IMR-90 (cell line): ENCODE measurements at places on chromosomes 11 and 22. TPM values are rescaled to one million over a fixed set of nuclear protein-coding genes. Genes with fewer than 3 reads are reported as not detected.
A peak's percentile ranks its signal among the peaks of the same experiment; 100 is the strongest.

DNA sequence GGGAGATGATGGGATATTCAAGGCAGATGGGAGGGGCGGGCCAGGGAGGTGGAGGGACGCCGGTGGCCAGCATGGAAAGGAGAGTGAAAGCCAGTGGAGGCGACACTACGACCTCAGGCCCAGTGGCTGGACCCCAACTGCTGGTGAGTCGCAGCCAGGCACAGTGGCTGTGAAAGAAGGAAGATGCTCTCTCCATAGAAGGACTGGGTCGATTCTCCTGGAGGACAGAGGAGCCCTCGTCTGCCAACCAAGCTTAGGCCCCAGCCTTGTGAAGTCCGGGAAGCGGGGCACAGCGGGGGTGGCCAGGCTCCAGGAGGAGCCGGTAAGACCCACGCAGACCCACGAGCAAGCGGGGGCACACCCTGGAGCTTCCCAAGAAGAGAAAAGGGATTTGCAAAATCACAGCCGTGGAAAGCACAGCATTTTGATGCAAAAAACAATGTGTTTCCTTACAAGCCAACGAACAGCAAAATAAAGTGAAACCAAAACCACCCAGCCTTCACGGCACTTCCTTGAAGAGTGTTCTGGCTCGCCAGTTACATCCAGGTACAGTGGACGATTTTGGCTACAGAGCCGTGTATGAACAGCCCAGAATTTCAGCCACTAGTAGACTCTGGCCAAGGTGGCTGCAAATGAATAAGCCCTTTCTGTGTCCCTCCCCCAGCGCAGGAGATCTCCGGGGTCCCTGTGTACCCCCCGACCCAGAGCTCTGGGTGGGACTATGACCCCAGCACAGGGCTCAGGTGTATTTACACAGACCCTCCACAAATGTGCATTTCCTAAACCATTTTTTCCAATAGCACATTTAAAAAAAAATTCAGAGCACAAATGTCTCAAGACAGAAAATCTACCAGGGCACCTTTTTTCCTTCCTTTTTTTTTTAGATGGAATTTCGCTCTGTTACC, 96.9 kb downstream of the TRMU start:
- H3K27ac ChIP-seq: no peak overlapping the region
- DNase-seq: no peak
- no peaks in the 10 kb centered on the region for H3K4me1 ChIP-seq
- peaks cover 23% of the 10 kb centered on the region for H3K27me3 ChIP-seq
- H3K4me3 ChIP-seq: no peak overlapping the region
- H3K36me3 ChIP-seq: no peaks in the 10 kb centered on the region

GRCh38 chr11:111729831-111730311, 36.3 kb downstream of the PPP2R1B start:
- H3K27me3 ChIP-seq: no peaks in the 10 kb centered on the region
- DNase-seq: no peak
- H3K27ac ChIP-seq: no peak overlapping the region; the same call in 1 of the 2 replicates
- peaks cover 22% of the 10 kb centered on the region for H3K36me3 ChIP-seq

- DNase-seq: no peak
- H3K27me3 ChIP-seq: no peaks in the 10 kb centered on the region
- peaks cover 10% of the 10 kb centered on the region; the same call in 1 of the 2 replicates for H3K36me3 ChIP-seq
- peaks cover 35% of the 10 kb centered on the region for H3K4me1 ChIP-seq
- H3K4me3 ChIP-seq: no peak overlapping the region
- H3K27ac ChIP-seq: peak overlapping the region; percentile 48
Observed at GRCh38 chr11:67270256-67271204, 4.3 kb downstream of the GRK2 start.

GRCh38 chr11:116422956-116423600, 349.7 kb downstream of the BUD13 start:
- no peak for DNase-seq
- no peaks in the 10 kb centered on the region for H3K4me1 ChIP-seq
- no peaks in the 10 kb centered on the region for H3K36me3 ChIP-seq
- H3K27ac ChIP-seq: no peak overlapping the region
- H3K27me3 ChIP-seq: no peaks in the 10 kb centered on the region

GRCh38 chr22:22397292-22397870, 111.2 kb downstream of the ZNF280B start:
- no peak overlapping the region for H3K4me3 ChIP-seq
- H3K4me1 ChIP-seq: peaks cover 3% of the 10 kb centered on the region; the same call in 1 of the 2 replicates
- H3K27me3 ChIP-seq: peaks cover 12% of the 10 kb centered on the region
- no peak overlapping the region for H3K27ac ChIP-seq
- DNase-seq: no peak
- H3K36me3 ChIP-seq: no peaks in the 10 kb centered on the region

GRCh38 chr11:92384358-92384757, 159.7 kb downstream of the FAT3 start:
- H3K4me3 ChIP-seq: no peak overlapping the region
- no peaks in the 10 kb centered on the region for H3K27me3 ChIP-seq

DNA sequence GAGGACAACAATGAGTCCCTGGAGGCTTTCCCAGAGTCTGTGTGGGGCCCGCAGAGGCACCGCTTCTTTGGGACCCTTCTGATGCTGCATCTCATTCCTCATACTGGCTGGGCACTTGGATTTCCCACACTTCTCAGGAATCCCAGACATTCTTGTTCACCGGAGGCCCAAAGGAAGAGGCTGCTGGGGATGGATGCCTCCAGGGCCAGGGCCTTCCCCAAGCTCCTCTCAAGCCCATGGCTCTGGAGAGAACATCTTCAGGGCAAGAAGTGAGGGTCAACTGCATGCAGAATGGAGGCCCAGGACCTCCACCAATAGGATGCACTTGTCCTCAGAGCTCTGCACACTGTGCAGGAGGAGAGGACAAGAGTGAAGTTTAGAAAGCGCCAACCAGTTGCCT, 34.6 kb downstream of the DKK3 start:
- H3K4me3 ChIP-seq: no peak overlapping the region
- peak; percentile 16 for DNase-seq
- no peaks in the 10 kb centered on the region for H3K27me3 ChIP-seq
- H3K4me1 ChIP-seq: peaks cover 47% of the 10 kb centered on the region
- peaks cover 13% of the 10 kb centered on the region for H3K36me3 ChIP-seq
- H3K27ac ChIP-seq: peak overlapping the region; percentile 21; the same call in 1 of the 2 replicates

DNA sequence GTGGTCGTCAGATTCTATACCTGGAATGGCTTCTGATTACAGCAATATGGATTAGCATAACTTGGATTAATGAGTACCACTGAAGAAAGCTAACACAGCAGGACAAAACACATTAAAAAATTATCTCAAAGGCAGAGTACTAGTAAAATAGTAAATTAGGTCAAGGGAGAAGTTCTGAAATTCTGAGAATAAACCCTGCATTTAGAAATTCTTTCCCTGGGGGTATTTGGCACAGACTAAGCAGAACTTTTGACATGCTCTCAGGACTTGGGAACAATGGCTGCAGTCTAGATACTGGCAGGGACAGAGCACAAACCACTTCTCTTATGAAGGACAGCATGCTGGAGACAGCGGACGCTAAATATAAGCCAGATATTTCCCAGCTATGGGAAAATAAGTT, 85.6 kb upstream of the GRIA4 start:
- no peaks in the 10 kb centered on the region for H3K4me1 ChIP-seq
- no peak overlapping the region for H3K4me3 ChIP-seq
- DNase-seq: no peak
- no peaks in the 10 kb centered on the region for H3K27me3 ChIP-seq
- no peak overlapping the region for H3K27ac ChIP-seq
- no peaks in the 10 kb centered on the region for H3K36me3 ChIP-seq

DNA sequence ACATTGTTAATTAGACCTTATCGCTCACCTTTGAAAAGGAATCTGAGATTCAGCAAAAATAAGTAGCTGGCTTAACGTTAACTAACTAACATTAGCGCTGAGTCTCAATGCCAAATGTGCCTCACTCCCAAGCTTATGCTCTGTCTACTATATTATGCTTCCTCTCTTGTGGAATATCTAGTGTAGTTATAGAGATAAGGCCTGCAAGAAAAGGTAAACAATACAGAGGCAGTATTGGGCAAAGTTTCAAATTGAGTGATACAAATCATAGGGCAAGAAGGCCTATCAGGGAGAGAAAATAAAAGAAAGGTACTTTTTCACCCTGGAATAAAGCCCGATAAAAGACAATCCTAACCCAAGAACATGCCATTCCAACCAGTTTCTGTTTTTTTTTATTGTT, 61.6 kb upstream of the SLC17A6 start:
- no peak overlapping the region for H3K4me3 ChIP-seq
- no peaks in the 10 kb centered on the region for H3K36me3 ChIP-seq
- no peaks in the 10 kb centered on the region for H3K4me1 ChIP-seq
- H3K27ac ChIP-seq: no peak overlapping the region
- no peak for DNase-seq
- H3K27me3 ChIP-seq: no peaks in the 10 kb centered on the region

GRCh38 chr11:29119707-29120618, 896.9 kb downstream of the KCNA4 start:
- no peaks in the 10 kb centered on the region for H3K27me3 ChIP-seq
- peak; percentile 99 for DNase-seq
- H3K36me3 ChIP-seq: no peaks in the 10 kb centered on the region
- peak overlapping the region; percentile 92 for H3K27ac ChIP-seq
- H3K4me3 ChIP-seq: peak overlapping the region; percentile 23; the same call in 1 of the 2 replicates

GRCh38 chr11:61092908-61093763, 9.2 kb upstream of the CD5 start:
- H3K4me1 ChIP-seq: no peaks in the 10 kb centered on the region
- no peak overlapping the region for H3K4me3 ChIP-seq
- H3K36me3 ChIP-seq: no peaks in the 10 kb centered on the region

DNA sequence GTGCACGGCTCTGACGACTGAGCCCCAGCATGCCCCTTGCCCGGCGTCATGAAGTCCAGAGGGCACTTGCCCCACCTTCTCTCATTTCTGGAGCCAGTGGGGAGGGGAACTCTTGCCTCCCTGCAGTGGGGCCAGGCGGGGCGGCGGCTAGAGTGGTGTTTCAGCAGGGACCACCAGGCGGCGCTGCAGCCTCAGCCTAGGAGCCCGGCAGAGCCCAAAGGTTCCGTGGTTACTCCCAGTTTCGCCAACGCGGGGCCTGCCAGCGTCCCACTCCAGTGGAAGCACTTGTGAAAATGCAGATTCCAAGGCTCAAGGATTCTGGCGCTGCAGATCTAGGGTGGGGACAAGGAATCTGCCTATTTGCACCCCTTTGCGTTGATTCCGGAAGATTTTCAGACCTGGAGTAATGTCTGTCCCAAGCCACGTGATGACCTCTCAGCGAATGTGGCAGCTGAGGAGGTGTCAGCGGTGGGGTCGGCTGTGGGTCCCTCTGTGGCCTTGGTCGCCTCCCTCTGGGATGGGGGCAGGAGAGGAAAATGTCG, 55.7 kb downstream of the CD82 start:
- H3K36me3 ChIP-seq: peaks cover 4% of the 10 kb centered on the region; the same call in 1 of the 2 replicates
- no peaks in the 10 kb centered on the region for H3K27me3 ChIP-seq
- H3K4me1 ChIP-seq: no peaks in the 10 kb centered on the region; the same call in 1 of the 2 replicates
- no peak overlapping the region for H3K4me3 ChIP-seq
- peak; percentile 41 for DNase-seq

GRCh38 chr11:6693342-6694228, 10.4 kb upstream of the MRPL17 start:
- no peak overlapping the region for H3K4me3 ChIP-seq
- peaks cover 6% of the 10 kb centered on the region for H3K4me1 ChIP-seq
- no peaks in the 10 kb centered on the region for H3K36me3 ChIP-seq
- peak; percentile 84 for DNase-seq

GRCh38 chr22:47146941-47147340, 384.5 kb downstream of the TBC1D22A start:
- no peak for DNase-seq
- peaks cover 3% of the 10 kb centered on the region; the same call in 1 of the 2 replicates for H3K4me1 ChIP-seq
- H3K36me3 ChIP-seq: no peaks in the 10 kb centered on the region
- no peak overlapping the region for H3K4me3 ChIP-seq
- H3K27ac ChIP-seq: no peak overlapping the region
- no peaks in the 10 kb centered on the region for H3K27me3 ChIP-seq

DNA sequence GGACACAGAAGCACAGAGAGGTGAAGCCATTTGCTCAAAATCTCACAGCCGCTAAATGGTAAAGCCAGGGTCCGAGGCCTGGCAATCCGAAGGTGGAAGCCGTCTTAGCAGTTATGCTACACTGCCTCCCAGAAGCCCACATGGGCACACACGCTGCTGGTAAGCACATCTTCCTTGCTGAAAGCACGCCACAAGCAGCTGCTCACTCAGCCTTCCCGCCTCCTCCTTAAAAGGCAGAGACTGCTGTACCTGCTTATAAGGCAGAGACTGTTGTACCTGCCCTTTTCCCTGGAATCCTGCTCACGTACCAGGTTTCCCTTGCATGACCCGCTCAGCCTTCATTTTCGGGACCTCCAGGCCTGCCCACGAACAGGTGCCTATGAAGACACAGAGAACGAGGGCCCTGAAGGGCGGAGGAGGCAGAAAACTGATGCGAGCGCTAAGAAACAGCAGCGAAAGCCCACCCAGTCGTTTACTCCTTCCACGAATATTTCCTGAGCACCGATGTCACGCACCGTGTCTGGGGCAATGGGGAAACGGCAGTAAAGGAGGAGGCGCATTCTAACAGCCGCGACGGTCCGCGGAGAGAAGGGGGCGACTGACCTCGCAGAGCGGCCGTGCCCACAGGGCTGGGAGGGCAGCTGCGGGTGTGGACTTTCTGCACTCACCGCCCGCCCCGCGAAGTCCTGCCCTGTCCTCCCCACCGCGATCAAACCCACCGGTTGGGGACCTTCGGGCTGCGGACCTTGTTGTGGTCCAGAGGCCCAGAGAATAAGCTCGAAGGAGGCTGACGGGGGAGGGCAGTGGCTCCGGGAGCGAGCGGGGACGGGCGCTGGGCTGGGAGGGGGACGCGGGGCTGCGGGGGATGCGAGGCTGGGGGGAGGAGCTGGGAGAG, 13.0 kb downstream of the SPATA19 start:
- H3K4me1 ChIP-seq: no peaks in the 10 kb centered on the region
- no peak for DNase-seq
- no peak overlapping the region for H3K27ac ChIP-seq

DNA sequence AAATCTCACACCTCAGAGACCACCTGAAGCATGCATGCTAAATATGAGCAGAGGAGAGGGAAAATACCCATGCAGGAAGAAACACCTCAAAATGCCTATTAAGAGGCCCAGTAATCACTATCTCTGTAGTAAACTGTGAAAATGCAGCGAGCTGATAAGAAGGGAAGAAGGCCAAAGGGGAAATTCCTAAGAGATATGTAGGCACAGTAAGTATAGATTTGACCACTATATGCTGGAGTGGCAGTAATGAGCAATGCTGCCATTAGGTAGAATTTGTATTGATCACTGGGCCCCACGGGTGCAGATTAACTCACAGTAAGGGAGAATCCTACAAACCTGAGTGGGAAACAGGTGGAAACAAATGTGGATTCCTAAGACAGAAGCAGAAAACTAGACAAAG, 1813.1 kb upstream of the RAG2 start:
- DNase-seq: no peak
- no peaks in the 10 kb centered on the region for H3K36me3 ChIP-seq
- no peaks in the 10 kb centered on the region for H3K4me1 ChIP-seq
- no peak overlapping the region for H3K27ac ChIP-seq

The ARHGAP8 gene
- 0.18 and 0.28 TPM in 2 replicates for total RNA-seq

The OSBP gene
- 27.2 and 27.4 TPM in 2 replicates for total RNA-seq

The CCDC157 gene
- total RNA-seq: 0.83 and 0.90 TPM in 2 replicates

The PRG3 gene
- not detected in 2 replicates for total RNA-seq

The OR52E1 gene
- not detected in 2 replicates for total RNA-seq

The CDC42EP2 gene
- total RNA-seq: 5.2 and 5.3 TPM in 2 replicates

The MGAT3 gene
- 0.28 and 0.36 TPM in 2 replicates for total RNA-seq
